ENCODE measurements at places on chromosomes 4 and X.
A peak's percentile ranks its signal among the peaks of the same experiment; 100 is the strongest.

- no peak for DNase-seq
Measured at GRCh38 chr4:8544741-8545438, 35.3 kb upstream of the GPR78 start.

GRCh38 chr4:14984448-14984847 is 17.8 kb upstream of the CPEB2 start:
- no peak for DNase-seq

DNA sequence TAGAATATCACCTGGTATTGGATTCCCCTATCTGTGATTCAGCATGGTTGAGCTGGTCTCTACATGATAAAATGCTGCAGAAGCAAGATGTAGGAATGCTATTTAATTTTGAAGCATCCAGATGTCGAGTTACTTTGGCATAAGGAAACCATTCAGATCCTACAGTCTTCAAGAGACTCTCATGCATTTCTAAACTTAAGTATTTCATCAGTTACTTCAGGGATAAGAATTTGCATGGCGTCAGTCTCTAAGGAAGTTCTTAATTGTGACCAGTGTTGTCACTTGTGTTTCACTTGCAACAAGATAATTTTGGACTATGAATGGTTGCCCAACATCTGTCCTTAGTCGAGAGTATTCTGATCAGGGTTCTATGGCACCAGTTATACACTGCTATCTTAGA is 192.4 kb downstream of the CCNG2 start:
- DNase-seq: no peak

DNA sequence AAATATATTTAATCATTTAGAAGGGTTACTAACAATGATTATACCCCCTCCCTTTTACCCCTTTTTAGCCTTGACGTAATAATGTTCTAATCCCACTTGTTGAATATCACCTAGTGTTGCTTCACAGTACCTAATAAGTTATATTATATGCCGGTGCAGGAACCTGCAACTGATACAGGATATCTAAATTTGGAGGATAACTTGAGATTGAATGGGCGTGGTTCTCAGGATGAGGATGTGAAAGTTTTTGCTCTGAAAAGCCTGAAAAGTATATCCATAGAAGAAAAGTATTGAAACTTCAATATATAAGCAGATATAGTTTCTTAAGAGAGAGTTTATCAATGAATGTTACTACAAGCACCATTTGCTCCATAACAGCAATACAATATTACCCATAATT is 59.8 kb downstream of the ZNF711 start:
- DNase-seq: peak; percentile 31

- no peak for DNase-seq
Measured at GRCh38 chrX:140229191-140229590, 263.9 kb upstream of the CXorf66 start.

- DNase-seq: no peak
Measured at GRCh38 chr4:168488869-168489274, 8.0 kb upstream of the PALLD start.

DNA sequence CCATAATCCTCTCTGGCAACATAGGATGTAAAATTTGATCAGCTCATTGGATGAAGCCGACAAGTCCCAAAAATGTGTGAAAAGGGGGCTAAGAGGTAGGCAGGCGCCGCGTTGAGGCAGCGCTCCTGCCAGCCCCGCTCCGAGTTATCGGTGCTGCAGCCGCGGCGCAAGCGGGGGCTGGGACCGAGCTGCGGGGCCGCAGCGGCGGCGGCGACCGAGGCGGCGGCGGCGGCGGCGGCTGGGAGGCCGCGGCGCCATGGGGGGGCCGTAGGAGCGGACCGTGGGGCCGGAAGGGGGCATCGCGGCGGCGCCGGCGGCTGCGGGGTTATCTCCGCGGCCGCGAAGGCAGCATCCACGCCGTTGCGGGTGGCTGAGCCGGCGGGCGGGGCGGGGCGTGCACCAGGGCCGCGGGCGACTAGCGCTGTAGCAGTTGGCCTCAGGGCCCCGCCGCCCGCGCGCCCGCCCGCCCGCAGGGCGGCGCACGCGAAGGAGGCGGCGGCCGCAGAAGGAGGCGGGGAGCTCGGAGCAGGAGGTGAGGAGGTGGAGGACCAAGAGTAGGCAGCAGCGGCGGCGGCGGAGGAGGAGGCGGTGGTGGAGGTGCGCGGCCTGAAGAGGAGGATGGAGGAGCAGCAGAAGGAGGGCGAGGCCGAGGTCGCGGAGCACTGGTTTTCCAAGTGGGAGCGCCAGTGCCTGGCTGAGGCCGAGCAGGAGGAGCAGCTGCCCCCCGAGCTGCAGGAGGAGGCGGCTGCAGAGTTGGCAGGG is 126.0 kb upstream of the CXorf66 start:
- DNase-seq: no peak

DNA sequence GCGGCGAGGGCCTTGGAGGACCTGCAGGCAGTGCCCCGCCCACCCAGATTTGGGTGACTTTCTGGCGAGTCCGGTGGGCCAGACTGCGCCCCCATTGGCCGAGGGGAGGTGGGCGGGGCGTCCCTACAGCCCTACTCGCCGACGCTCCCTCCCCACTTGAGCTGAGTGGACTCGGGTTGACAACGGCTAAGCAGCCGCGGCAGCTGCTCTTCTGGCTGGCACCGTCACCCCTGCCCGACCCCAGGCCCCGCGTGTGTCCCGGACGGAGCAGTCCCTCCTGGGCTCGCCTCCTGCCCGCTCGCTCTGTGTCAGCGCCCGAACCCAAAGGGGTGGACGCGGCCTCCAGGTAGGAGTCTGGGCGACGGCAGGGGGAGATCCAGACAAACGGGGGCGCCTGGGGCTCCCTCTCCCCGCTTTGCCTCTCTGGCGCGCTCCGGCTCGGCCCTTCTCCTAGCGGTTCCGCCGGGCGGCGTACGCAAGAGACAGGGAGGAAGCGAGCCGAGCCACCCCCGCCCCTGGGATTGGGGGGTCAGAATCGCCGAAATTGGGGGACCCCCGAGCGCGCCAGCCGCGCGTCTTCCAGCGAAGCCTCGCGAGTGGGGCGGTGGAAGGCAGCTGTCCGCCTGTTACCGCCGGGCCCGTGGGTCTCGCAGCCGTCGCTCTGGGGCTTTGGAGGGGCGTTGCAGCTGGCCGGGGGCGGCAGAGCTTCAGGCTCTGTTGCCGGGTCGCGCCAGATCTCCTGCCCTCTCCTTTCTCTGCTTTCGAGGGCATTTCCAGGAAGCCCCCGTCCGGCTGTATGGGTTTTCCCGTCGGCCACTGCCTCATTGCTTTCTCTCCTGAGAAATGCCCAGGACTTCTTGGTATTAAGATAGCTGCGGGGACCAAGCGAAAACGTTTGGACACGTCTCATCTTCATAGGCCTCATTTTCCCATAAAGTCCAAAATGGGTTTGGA is 46.3 kb downstream of the STARD8 start:
- no peak for DNase-seq

- DNase-seq: no peak
Measured at GRCh38 chrX:122552286-122552800, 631.7 kb upstream of the GRIA3 start.

- DNase-seq: no peak
Measured at GRCh38 chr4:184807797-184808712, 17.7 kb downstream of the ACSL1 start.

- DNase-seq: no peak
Measured at GRCh38 chrX:33053001-33053400, 158.3 kb downstream of the DMD start.

GRCh38 chrX:13428053-13428786 is 108.4 kb upstream of the ATXN3L start:
- no peak for DNase-seq

DNA sequence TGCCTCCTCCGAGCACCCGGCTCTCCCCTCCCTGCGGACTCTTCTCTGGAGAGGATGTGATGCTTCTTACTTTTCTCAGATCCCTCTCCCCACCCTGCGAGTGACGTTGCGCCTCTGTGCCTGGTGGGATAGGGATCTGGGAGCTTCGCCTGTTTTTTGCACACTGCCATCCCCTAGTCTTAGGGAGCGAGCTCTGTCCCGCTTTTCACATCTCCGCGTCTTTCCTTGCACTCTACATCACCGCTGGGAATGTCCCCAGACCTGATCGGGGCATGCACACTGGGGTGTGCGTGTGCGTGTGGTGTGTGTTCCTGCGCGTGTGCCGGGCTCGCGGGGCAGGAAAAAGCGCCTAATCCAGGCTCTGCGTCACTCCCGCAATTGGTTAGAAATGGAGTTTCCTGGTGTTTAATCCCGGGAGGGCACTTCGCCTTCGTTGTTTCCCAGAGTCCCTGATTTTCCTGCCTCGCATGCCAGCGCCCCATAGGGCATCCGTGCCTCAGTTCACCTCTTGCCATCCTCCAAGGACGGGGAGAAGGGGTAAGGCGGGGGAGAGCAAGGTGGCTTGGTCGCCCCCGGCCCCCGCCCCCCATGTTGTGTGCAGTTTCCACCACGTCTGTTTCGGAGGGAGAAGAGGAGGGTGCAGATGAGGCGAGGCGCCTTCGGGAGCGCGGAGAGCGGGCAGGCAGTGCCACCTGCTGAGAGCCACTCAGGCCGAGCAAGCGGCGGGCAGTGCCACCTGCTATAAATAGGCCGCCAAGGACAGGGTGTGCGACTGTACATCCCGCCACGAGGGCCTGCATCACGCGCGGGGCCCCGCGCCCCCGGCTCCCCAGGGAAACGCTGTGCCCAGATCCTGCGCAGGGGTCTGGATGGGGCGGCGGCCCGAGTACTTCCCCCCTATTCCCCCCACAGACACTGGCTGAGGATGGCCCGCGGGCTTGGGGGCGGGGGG is 759 bp upstream of the TBC1D1 start:
- DNase-seq: no peak

- DNase-seq: no peak
Measured at GRCh38 chrX:85391878-85392238, 12.4 kb upstream of the POF1B start.

DNA sequence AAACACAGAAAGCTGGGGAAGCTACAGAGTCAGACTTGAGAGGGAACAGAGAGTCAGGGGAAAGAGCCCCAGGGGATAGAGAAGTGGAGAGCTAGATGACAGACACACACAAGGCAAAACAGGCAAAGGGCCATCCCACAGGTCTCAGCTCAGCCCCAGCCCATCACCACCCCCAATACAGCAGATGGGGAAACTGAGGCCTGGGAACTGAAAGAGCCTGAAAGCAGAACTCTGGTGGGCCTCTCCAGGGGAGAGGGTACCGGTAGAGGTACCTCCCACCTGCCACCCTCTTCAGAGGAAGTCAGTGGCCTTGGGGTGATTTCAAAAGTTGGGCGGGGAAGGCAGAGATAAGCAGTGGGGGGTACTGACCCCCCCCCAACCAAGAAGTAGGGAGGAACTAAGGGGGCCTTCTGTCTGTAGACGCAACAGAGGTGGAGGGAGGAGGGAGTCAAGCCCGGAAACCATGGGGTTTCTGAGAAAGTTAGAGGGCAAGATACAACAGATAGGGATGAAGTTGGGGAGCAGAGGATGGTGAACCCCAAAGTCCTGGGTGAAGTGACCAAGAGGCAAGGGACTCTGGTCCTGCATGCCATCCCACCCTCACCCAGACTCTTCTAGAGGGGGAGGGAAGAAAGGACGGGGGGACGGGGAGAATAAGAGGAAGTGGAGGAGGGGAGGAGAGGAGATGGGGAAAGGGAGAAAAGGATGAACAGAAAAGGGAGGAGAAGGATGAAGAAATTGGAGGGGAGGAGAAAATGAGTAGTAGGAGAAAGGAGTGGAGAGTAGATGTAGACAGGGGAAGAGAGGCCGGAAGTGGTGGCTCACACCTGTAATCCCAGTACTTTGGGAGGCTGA is 3.2 kb downstream of the GATA1 start:
- no peak for DNase-seq

- DNase-seq: no peak
Measured at GRCh38 chr4:7632971-7633370, 198.2 kb upstream of the PSAPL1 start.

DNA sequence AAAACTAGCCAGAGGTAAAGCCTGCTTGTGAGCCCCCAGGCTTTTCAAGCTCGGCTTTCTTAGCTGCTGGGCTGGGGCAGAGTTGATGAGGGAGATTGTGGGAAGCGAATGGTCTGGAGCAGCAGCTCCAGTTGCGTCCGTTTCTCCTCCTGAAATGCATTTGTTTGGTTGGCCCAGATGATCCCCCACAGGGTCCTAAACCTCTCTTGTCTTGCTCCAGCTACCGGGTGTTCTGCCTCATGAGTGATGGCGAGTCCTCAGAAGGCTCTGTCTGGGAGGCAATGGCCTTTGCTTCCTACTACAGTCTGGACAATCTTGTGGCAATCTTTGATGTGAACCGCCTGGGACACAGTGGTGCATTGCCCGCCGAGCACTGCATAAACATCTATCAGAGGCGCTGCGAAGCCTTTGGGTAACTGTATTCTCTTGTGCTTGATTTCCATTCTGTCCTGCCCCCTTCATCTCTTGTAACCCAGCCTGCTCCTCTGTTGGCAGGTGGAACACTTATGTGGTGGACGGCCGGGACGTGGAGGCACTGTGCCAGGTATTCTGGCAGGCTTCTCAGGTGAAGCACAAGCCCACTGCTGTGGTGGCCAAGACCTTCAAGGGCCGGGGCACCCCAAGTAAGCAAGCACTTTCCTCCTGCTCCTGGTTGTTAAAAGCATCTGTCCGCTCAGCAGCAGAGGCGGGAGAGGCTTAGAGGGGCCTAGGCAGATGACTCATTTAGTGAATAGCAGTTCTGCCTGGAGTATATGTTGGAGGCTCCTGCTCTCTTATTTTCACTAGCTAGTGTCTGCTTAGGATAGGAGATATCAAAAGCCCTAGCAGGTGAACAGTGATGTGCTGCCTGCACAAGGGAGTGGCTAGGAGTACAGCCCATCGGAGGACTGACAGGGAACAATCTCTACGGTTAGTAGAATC is 15.3 kb downstream of the TKTL1 start:
- DNase-seq: no peak

- no peak for DNase-seq
Measured at GRCh38 chr4:24024157-24024556, 134.3 kb upstream of the PPARGC1A start.

GRCh38 chr4:95445251-95445650 is 103.5 kb downstream of the UNC5C start:
- DNase-seq: no peak

GRCh38 chrX:136193771-136194170 is 46.4 kb downstream of the FHL1 start:
- no peak for DNase-seq

GRCh38 chrX:2965965-2966364 is 36.8 kb upstream of the ARSD start:
- DNase-seq: no peak

GRCh38 chr4:87046121-87046551 is 111.3 kb downstream of the AFF1 start:
- DNase-seq: no peak

GRCh38 chr4:74670583-74670982 is 123.7 kb downstream of the BTC start:
- no peak for DNase-seq

DNA sequence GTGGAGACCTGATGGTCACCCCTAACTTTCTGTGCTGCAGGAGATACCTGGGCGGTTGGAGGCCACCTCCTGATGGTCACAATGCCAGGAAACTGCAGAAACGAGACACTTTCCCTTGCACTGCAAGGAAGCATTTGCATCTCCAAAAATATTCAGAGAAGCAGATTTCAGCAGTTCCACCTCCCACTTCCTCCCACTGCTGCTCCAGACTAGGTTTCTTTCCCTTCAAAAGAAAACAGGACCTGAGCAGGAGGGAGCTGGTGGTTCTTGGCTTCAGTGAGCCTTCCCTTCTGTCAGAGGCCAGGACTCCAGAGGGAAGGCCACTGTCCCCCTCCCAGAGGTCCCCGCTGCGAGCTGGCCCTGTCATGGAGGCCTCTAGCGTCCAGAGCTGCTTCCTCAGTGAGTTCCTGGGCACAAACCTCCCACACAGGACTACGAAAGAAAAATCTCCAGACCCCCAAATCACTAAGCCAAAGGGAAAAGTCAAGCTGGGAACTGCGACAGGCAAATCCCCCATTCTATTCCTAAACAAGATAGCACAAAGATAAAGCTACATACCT is 35.9 kb downstream of the GPM6B start:
- DNase-seq: no peak

Data from NAMALWA (cell line).